Esophagus muscularis mucosa (tissue), 4 donors: ENCODE measurements at places on chromosomes 7 and 10.
A peak's percentile ranks its signal among the peaks of the same experiment; 100 is the strongest.

- no peak for DNase-seq
Measured at GRCh38 chr10:3484306-3485056, 300.5 kb downstream of the KLF6 start.

- DNase-seq, result no peak
Measured at GRCh38 chr7:672891-673290, 53.6 kb upstream of the DNAAF5 start.

DNA sequence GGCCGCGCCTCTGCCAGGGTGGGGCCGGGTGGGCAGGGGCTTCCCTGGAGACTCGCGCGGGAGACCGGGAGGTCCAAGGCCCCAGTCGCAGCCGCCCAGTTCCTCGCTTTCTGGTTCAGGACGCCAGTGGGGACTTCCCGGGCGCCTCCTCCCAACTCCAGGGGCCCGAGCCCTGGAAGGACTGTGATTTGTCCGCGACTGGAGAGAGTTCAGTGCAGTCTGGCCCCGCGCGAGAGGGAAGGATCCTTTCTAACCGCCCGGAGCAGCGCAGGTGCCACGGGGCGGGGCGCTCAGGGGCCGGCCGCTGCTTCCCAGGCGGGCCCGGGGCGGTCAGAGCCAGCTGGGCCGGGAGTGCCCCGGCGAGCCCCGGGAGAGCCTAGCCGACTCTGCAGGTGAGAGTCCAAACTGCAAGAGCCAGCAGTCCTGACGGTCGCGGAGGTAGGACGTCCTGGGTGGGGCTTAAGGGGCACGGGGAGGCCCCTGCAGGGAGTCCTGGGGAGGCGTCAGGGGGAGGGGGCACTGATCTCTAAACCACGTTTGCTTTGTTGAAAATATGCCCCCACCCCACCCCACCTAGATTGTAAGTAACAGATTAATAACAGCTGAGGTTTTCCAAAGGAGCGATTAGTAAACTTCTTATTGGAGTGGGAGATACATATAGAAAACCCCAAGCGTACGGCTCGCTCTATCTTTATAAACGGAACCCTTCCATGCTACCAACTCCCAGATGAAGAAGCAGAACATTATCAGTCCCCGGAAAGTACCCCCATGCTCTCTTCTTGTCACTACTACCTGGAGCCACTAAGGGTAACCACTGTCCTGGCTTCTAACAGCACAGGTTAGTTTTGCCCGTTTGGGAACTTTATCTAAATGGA lies 8.2 kb downstream of the NKX2-3 start:
- DNase-seq, result no peak

GRCh38 chr10:97718178-97718577 lies 4.6 kb downstream of the MARVELD1 start:
- DNase-seq, result no peak

GRCh38 chr7:107972941-107973376 lies 30.0 kb downstream of the LAMB1 start:
- DNase-seq, result no peak

GRCh38 chr10:86795353-86795752 lies 38.9 kb downstream of the BMPR1A start:
- DNase-seq, result no peak

- DNase-seq, result no peak
Measured at GRCh38 chr7:1572111-1572822, 2.4 kb upstream of the PSMG3 start.

- no peak for DNase-seq
Measured at GRCh38 chr10:86224354-86225102, 142.1 kb downstream of the GRID1 start.

DNA sequence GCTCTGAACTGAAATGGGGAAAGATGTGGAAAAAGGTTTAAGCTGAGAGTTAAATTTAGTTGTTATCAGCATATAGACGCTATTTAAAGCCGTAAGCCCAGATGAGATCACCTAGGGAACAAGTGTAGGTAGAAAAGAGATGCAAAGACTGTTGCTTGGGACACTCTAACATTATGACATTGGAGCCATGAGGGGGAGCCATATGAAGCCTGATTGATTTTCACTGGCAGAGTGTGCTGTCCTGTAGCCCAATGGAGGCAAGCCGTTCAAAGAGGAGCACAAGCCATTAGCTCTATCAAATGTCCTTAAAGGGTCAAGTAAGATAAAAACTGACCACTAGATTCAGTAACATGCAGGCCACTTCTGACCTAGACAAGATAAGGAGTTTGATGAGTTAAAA lies 223.3 kb downstream of the TWIST1 start:
- DNase-seq, result no peak

DNA sequence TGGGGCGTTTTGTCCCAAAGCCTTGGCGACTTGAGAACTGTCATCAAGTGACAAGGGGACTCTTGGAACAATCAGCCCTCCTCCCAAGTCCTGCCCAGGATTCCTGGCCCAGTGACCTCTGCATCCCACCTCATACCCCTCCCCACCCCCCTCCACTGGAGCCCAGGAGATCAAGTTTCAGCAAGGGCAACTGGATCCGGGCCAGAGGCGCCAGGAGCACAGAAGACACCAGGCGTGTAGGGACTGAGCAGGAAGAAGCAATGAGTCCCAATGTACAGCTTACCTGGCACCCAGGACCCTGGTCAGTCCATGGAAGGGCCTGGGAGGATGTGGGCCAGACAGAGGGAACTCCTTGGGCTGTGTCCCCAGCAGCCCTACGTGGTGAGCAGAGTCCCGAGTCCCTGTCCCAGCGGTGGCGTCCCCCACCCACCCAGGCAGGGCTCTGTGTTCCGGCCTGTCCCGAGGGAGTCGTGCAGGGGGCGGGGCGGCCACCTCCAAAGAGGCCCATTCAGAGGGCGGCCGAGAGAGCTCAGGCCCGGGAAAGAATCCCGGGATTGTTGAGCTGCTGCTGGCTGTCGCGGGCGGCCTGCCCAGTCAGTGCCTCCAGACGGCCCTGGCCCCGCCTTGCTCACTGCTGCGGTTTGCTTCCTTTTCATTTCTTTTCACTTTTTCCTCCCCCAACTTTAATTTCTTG lies 254.1 kb downstream of the TNS3 start:
- no peak for DNase-seq

GRCh38 chr7:5700391-5700985 lies 81.0 kb downstream of the RNF216 start:
- no peak for DNase-seq

DNA sequence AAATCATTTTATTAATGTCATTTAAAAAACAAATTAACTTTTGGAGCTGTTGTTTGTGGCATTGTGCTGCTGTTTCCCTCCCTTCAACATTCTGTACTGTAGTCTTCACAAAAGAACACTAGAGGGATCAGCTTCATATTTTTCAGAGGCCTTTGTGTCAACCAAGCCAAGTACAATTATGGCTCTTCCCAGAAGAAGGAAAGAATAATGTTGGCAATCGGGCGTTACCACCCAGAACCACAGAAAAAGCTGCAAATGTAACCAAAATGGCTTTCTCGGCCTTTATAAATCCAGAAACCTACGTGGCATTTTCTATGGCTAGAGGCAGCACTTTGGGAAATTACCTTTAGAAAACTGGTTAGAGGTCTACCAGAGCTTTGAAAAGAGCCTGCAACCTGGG lies 98.8 kb upstream of the COL1A2 start:
- no peak for DNase-seq

DNA sequence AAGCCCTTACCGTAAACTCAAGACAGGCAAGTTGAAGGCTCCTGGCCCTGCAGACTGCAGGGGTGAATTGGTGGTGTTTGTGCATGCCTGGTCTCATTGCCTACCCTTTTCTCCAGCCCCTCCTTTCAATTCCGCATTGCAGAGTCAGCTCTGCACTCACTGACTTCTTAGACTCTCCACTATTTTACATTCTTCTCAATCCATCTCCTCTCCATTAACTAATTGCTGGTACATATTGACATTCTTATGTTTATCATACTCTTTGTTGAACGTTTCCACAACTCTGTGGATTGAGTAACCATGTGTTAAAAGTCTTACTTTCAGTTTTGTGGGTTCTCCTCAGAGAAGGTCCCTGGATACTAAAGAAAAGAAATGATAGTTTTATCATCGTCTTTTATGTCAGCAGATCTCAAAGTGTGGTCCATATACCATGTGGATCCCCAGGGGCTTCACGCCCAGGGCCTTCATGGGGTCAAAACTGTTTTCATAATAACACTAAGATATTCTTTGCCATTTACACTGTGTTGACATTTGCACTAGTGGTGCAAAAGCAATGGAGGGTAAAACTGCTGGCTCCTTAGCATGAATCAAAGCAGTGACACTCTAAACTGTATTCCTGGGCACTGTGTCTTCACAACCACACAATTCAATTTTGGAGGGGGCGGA lies 135.4 kb upstream of the FZD1 start:
- no peak for DNase-seq

DNA sequence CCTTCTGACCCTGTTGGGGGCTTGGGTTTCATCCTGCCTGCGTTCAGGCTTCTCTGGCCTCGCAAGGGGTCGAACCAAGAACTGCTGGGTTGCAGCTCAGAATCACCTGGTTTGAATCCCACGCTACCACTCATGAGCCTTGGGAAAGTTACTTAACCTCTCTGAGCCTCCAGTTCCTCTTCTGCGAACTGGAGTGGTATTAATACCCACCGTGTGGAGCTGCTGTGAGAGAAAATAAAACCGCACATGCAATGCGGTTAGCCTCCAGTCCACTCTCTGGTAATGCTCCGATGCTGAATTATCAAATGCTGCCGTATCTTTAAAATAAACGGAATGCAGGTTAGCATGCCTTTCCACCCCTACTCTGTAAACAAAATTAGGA lies 171.9 kb downstream of the ARHGAP12 start:
- no peak for DNase-seq

GRCh38 chr10:1197384-1197783 lies 141.2 kb downstream of the WDR37 start:
- no peak for DNase-seq

DNA sequence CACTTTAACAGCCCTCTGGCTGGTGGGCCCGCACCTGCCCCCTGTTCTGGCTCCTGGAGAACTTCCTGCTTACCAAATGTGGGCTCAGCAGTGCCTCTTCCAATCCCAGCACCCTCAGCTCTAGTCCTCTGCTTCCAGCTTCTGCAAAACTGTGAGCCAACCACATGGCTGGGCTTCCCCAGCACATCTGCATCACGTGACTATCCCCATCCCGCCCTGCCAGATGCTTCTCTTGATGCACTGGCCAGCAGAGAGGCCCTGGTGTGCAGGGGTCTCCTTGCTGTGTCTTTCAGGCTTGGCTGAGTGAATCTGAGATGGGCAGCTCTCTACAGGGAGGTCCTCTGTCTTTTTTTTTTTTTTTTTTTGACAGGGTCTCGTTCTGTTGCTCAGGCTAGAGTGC lies 43.8 kb upstream of the DMBT1 start:
- no peak for DNase-seq

GRCh38 chr7:155951554-155952158 lies 139.4 kb upstream of the SHH start:
- DNase-seq, result peak; percentile 87

- DNase-seq, result no peak
Measured at GRCh38 chr7:20513897-20514296, 101.6 kb upstream of the ABCB5 start.

DNA sequence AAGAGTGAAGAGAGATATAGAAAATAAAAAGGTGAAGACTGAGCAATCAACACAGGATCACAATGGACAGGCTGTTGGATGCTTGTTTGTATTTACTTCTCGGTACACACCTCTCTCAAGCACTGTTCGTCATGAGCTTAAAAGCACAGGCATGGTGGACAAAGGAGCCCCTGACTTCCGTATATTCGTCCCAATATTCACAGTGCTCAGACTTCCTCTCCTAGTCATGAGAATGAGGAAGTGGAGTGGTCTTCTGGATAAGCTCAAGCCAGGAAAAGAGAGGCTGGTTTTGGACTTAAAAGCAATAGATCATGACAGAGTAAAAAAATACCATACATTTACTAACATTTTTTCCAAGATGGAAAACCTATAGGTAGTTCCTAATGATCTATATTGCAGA lies 172.5 kb downstream of the SORCS1 start:
- DNase-seq, result no peak

DNA sequence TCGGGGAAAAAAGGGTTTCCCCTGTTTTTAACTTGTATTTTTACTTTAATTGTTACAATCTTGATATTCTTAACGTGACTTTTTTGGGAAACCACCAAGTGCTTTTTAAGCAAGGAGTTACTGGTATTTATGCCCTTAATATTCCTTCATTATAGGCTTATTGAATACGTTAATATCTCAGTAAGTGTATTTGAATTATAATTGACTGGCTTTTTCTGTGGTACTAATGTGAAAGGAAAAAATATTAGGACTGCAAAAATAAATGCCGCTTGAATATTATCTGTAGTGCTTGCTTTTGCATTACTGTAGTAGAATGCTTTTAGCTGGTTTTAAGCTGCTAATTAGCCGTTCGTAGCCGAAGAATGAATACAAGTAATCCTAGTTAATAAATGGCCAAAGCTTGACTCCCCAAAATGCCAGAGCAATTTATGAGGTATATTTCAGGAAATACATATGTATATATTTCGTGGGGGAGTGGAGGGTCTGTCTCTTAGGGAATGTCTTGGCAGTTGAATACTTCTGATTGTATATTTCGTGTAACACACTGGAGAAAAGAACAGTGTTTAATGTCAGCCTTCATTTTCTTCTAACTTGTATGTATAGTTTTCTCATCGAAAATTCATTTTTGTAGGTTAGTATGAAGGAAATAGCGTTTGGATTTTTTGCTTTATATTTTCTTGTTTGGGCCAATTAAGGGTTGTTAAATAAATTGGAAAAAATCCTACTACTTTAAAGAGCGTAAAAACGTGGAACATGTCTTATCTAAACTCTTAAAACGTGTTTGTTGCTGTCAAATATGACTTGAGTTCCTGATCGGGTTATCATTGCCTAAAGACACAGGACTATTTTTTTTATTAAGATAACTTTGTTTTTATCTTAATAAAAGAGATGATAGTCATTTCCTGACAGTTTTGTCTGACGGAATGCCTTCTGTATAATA lies 1.5 kb downstream of the PDCD4 start:
- DNase-seq, result no peak

DNA sequence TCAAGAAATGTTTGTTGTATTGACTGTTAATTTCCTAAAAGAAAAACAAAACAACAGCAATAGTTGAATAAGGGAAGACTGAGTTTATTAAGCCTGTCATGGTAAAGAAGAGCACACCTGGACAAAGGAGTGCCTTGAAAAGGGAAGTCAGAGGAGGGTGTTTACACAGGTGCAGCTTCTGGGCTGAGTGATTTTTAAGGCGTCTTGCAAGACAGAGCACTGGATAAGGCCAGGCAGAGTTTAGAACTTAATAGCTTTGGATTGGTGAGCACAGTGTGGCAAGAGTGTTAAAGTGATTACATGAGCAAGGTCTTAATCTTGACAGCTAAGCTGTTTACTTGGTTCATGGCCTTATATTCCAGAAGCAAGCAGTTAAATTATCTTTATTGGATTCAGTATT lies 423.2 kb downstream of the CNTNAP2 start:
- no peak for DNase-seq
